ENCODE measurements at places on chromosomes 6 and 20.

DNA sequence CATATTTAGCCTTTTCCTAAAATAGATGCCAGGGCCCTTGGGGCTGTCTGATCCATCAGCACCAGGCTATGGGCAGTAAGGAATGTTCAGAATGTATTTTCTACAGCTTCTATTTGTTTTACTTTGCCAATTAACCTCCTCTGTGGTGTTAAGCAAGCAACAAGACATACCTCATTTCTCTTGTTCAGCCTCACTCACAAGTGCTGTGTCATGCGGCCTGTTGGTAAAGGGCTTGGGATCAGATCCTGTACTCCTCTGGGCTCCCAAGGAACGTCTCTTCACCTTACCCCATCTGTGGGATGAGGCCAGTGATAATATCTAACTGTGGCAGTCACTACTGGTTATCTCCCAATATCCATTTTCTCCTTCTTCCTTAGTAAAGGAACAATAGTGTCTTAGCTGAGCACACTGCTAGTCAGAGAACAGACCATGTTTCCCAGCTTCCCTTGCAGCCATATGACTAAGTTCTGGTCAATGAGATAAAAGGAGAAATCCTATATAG is 7.0 kb upstream of the DSTN start:
- H3K36me3 ChIP-seq, result no peaks in the 10 kb centered on the region
- no peak for DNase-seq
- peaks cover 27% of the 10 kb centered on the region for H3K4me1 ChIP-seq
- peaks cover 13% of the 10 kb centered on the region for H3K27me3 ChIP-seq

- no peaks in the 10 kb centered on the region for H3K4me1 ChIP-seq
- peaks cover 10% of the 10 kb centered on the region for H3K27me3 ChIP-seq
- no peaks in the 10 kb centered on the region for H3K36me3 ChIP-seq
- DNase-seq, result no peak
- H3K27ac ChIP-seq, result no peak overlapping the region
Measured at GRCh38 chr20:6081236-6081635, 27.4 kb upstream of the LRRN4 start.

DNA sequence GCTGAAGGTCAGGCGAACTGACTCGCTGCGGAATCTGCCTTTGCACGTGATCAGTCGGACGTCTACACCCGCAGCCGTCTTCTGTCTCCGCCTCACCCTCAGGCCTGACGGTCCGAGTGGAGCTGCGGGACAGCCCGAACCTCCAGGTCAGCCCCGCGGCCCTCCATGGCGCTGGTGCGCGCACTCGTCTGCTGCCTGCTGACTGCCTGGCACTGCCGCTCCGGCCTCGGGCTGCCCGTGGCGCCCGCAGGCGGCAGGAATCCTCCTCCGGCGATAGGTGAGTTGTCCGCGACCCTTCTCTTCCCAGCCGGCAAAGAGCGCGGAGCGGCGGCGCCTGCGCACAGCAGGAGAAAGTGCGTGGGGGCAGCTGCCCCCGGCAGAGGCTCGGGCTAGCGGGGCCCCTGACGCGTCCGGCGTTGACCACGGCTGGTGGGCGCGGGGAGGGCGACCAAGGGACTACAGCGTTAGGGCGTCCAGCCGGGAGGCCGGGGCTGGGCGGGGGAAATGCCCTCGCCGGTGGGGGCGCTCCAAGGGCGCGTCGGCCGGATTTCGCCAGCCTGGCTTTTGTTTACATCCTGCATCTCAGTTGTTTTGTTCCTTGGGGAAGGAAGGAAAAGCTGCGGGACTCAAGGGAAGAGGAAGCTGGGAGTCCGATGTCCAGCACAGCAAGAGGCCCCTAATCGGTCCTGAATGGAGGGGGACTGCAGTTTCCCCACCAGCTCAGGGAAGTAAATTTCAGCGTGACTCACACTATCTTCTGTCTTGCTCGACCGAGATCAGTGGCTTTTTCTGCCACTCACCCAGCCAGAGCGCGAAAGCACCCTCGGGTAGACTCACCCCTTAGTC is at the start of gene SMPDL3A:
SMPDL3A (plus strand) TSS at position 77 of the 846 bp plus-strand sequence; CDS start at position 166, 89 bp downstream.
- H3K27me3 ChIP-seq, result peaks cover 40% of the 10 kb centered on the region
- peak; percentile 18 for DNase-seq
- H3K27ac ChIP-seq, result no peak within 1 kb of the TSS
- H3K4me1 ChIP-seq, result peaks cover 14% of the 10 kb centered on the region
- no peaks in the 10 kb centered on the region for H3K36me3 ChIP-seq

DNA sequence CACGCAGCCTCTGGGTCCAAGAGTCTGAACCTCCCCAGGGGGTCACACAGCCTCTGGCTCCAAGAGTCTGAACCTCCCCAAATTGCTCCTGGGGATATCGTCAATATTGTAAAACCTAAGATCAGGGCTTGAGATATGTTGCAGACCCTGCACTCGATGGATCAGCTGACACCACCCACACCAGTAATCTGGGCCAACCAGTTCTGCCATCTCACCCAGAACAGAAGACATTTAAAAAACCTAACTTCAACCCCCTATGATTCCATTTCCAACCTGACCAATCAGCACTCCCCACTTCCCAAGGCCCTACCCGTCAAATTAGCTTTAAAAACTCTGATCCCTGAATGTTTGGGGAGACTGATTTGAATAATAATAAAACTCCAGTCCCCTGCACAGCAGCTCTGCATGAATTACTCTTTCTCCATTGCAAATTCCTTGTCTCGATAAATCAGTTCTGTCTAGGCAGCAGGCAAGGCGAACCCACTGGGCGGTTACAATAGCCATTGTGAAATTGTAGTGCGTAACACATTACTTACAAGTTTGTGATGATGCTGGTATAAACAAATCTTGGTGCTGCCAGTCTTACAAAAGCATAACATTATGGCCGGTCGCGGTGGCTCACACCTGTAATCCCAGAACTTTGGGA is 32.4 kb upstream of the FAM135A start:
- no peak overlapping the region for H3K4me3 ChIP-seq
- H3K36me3 ChIP-seq, result no peaks in the 10 kb centered on the region

DNA sequence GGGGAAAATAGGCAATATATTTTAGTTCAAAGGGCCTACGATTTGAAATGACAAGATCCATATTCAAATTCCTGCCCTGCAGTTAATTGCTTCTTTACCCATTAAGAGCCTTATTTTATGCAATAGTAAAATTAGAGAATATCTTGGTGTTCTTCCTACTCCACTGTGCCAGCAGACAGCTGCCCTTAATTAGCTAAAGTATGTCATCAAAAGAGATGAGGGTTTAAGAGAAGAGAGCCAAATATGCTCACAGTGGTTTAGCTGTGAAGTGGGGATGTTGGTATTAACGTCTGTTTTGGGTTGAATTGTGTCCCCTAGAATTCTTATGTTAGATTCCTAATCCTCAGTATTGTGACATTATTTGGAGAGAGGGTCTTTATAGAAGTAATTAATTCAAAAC is 148.1 kb downstream of the MOXD1 start:
- no peaks in the 10 kb centered on the region for H3K4me1 ChIP-seq
- H3K36me3 ChIP-seq, result no peaks in the 10 kb centered on the region
- no peak overlapping the region for H3K4me3 ChIP-seq

DNA sequence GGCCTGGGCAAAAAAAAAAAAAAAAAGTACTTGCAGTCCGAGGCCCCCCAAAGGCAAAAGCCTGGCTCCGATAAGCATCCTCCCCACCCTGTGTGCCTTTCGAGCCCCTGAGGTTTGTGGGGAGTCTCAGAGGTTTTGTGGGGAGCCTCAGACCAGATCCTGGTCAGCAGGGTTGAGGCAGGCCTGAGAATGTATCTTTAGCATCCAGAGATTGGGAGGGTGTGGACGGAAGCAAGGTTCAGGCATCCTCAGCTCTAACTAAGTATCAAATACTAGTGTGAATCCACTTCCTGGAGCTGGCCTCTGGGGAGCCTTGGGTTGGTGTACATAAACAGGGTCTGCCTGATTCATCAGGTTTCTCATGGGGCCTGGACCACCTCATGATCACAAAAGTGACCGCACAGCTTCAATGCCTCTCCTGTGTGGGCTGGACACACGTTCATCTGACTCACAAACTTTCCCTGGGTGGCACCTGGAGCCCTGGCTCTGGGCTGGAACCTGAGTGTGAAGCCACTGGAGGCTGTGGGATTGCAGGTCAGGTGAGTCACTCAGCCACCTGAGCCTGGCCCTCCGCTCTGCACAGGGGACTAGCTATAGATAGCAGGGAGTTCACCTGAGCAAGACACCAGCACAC is 24.4 kb downstream of the PCMTD2 start:
- H3K27me3 ChIP-seq, result peaks cover 5% of the 10 kb centered on the region
- H3K27ac ChIP-seq, result no peak overlapping the region
- peaks cover 10% of the 10 kb centered on the region for H3K4me1 ChIP-seq
- no peak overlapping the region for H3K4me3 ChIP-seq

- H3K4me1 ChIP-seq, result peaks cover 14% of the 10 kb centered on the region
- peak overlapping the region; percentile 68 for H3K4me3 ChIP-seq
- DNase-seq, result peak; percentile 39
- H3K27ac ChIP-seq, result no peak overlapping the region
Measured at GRCh38 chr6:36840432-36841403, 1.5 kb upstream of the CPNE5 start.

GRCh38 chr20:16615199-16615598 is 42.0 kb upstream of the KIF16B start:
- DNase-seq, result no peak
- H3K27me3 ChIP-seq, result peaks cover 3% of the 10 kb centered on the region
- H3K4me3 ChIP-seq, result no peak overlapping the region

DNA sequence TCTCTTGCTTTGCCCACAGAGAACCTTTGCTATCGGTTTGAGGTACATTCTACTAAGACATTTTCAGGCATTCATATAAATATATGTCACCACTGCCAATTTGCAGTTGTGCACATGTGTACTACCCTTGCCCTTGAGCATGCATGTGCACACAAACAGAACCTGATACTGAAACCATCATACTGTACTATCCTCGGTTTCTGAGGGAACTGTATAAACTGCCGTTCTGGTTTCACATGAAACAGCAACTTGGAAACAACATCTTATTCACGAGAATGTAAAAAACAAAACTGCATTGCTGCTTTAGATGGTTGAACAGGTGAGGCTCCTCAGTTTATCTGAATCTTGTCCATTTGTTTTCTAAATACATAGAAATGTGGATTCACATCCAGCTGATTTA is 151.2 kb upstream of the TMEM170B start:
- H3K4me1 ChIP-seq, result peaks cover 44% of the 10 kb centered on the region
- H3K36me3 ChIP-seq, result peaks cover 13% of the 10 kb centered on the region
- no peak for DNase-seq
- H3K27me3 ChIP-seq, result no peaks in the 10 kb centered on the region
- no peak overlapping the region for H3K4me3 ChIP-seq
- peak overlapping the region; percentile 77 for H3K27ac ChIP-seq

GRCh38 chr6:85126485-85127167 is 323.3 kb upstream of the NT5E start:
- no peaks in the 10 kb centered on the region for H3K4me1 ChIP-seq
- no peak for DNase-seq
- no peaks in the 10 kb centered on the region for H3K36me3 ChIP-seq
- no peak overlapping the region for H3K4me3 ChIP-seq

GRCh38 chr6:134166511-134167261 is 114.3 kb upstream of the SLC2A12 start:
- H3K27me3 ChIP-seq, result no peaks in the 10 kb centered on the region
- no peak for DNase-seq
- no peak overlapping the region for H3K4me3 ChIP-seq
- H3K27ac ChIP-seq, result no peak overlapping the region
- peaks cover 37% of the 10 kb centered on the region for H3K36me3 ChIP-seq
- H3K4me1 ChIP-seq, result peaks cover 19% of the 10 kb centered on the region

- no peaks in the 10 kb centered on the region for H3K27me3 ChIP-seq
- no peak overlapping the region for H3K4me3 ChIP-seq
- H3K4me1 ChIP-seq, result peaks cover 4% of the 10 kb centered on the region
- no peak for DNase-seq
- peaks cover 16% of the 10 kb centered on the region for H3K36me3 ChIP-seq
Measured at GRCh38 chr6:53023323-53023722, 28.2 kb upstream of the GSTA4 start.

GRCh38 chr6:5738211-5738610 is 268.5 kb downstream of the NRN1 start:
- no peaks in the 10 kb centered on the region for H3K36me3 ChIP-seq
- H3K27me3 ChIP-seq, result no peaks in the 10 kb centered on the region
- H3K4me3 ChIP-seq, result no peak overlapping the region
- peaks cover 5% of the 10 kb centered on the region for H3K4me1 ChIP-seq
- H3K27ac ChIP-seq, result no peak overlapping the region

GRCh38 chr20:43717616-43717995 is 9.2 kb downstream of the GTSF1L start:
- H3K4me3 ChIP-seq, result no peak overlapping the region
- no peaks in the 10 kb centered on the region for H3K27me3 ChIP-seq
- DNase-seq, result no peak
- no peak overlapping the region for H3K27ac ChIP-seq
- peaks cover 17% of the 10 kb centered on the region for H3K36me3 ChIP-seq

DNA sequence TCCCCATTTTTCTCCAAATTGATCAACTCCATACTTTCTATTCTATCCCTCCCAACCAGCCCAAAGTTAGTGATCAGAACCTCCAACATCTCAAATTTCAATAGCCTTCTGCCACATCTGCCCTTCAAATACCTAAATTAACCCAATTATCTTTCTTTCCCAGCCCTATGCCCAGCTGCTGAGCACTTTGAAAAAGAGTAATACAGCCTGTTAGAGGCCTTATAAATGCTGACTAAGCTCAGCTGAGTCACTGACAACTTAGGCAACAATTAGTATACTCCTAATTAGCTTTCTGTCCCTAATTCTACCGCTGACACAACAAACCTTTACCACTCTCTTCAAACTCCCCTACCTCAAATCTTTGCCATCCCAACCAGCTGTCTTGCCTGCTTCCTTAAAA is 23.5 kb downstream of the RUNX2 start:
- no peaks in the 10 kb centered on the region for H3K27me3 ChIP-seq
- H3K4me3 ChIP-seq, result no peak overlapping the region
- H3K4me1 ChIP-seq, result peaks cover 4% of the 10 kb centered on the region
- no peak for DNase-seq

GRCh38 chr6:155315516-155315871 is 1.2 kb upstream of the TFB1M start:
- peaks cover 42% of the 10 kb centered on the region for H3K4me1 ChIP-seq
- peaks cover 16% of the 10 kb centered on the region for H3K36me3 ChIP-seq
- H3K4me3 ChIP-seq, result peak overlapping the region; percentile 85
- DNase-seq, result no peak

GRCh38 chr20:38117635-38118034 is 47.4 kb downstream of the TGM2 start:
- H3K4me3 ChIP-seq, result no peak overlapping the region
- no peak overlapping the region for H3K27ac ChIP-seq
- H3K36me3 ChIP-seq, result no peaks in the 10 kb centered on the region
- H3K4me1 ChIP-seq, result peaks cover 17% of the 10 kb centered on the region

- no peak for DNase-seq
- H3K4me1 ChIP-seq, result no peaks in the 10 kb centered on the region
- peaks cover 12% of the 10 kb centered on the region for H3K27me3 ChIP-seq
- no peaks in the 10 kb centered on the region for H3K36me3 ChIP-seq
- no peak overlapping the region for H3K27ac ChIP-seq
- no peak overlapping the region for H3K4me3 ChIP-seq
Measured at GRCh38 chr6:113818578-113818977, 38.6 kb upstream of the MARCKS start.

Data from activated CD4-positive, alpha-beta memory T cell treated with anti-CD3 and anti-CD28 coated beads, Interleukin-2, amount 10 ng/mL, durations not matched to agents 7 days and 5 days (primary cell).